ENCODE measurements at places on chromosomes 16 and 17.

GRCh38 chr17:18960803-18961511, 9.0 kb downstream of the SLC5A10 start:
- peak; percentile 68 for DNase-seq

- no peak for DNase-seq
Observed at GRCh38 chr16:31344712-31345111, 10.3 kb upstream of the ITGAX start.

DNA sequence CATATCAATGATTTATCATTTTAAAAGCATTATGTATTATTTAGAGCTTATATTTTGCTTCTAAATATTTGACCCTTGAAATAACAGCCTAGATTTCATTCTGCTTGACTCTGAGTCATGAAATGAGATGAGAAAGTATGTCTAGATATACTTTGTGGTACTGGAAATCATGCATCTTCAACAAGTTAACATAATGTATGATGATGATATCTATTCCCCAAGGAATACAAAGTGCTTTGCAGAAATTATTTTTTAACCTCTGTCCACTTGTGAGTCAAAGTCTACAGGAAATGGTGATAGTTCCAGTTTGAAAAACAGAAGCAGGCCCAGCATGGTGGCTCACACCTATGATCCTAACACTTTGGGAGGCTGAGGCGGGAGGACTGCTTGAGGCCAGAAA, 36.1 kb downstream of the GOSR1 start:
- no peak for DNase-seq

GRCh38 chr16:17437981-17438380, 32.8 kb downstream of the XYLT1 start:
- DNase-seq = no peak

GRCh38 chr17:43353393-43353792, 45.4 kb upstream of the ARL4D start:
- no peak for DNase-seq

DNA sequence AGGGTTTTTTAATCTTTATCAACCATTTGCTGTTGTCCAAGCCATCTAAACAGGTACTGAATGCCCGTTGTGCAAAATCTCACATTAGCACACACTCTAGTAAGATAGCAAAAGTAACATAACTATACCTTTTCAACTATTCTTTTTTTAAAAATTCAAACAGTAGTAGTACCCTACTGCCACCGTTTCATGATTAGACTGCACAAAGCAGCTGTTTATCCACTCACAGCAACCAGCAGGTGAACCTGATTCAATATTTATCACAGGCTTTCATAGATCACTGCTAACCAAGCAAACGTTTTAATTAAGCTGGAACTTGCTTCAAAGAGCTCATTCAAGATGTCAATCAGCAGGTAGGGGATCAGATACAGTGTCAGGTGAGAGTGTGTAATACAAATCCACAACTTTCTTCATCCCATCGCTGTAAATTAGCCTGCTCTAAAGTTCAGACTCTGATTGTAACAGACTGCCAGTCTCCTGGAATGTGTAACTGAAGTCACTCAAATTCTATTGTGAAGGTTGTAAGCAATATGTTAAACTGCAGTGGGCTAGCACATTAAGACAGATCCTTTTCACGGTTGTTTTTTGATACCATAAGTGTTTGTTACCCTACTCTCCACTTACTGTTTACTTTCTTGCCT, 47.3 kb downstream of the BRIP1 start:
- DNase-seq = peak; percentile 44

DNA sequence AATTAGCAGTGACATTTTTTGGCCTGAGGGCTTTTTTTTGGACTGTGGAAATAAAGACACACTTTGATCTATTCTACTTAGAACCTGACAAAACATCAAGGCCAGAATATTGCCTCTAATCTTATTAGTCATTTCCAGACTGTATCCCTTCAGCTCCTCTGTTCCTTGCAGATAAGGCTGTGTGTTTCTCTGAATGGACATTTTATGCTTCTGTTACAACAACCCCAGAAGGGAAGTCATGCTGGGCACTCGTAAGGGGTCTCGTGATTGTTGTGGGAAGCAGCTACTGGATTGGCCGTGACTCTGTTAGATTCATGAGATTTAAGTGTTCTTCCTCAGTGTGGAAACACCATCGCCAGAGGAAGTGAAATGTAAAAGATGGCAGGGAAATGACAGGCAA, 31.6 kb upstream of the HS3ST2 start:
- DNase-seq = no peak

- no peak for DNase-seq
Observed at GRCh38 chr17:79497777-79498348, 113.0 kb downstream of the RBFOX3 start.

GRCh38 chr17:48644159-48644558, 18.0 kb upstream of the HOXB9 start:
- no peak for DNase-seq
